Left renal pelvis (tissue), 4 donors: ENCODE measurements at places on chromosomes 4 and X. TPM values are rescaled to one million over a fixed set of nuclear protein-coding genes. Genes with fewer than 3 reads are reported as not detected.

- DNase-seq = no peak
Measured at GRCh38 chrX:15474028-15474427, 19.1 kb downstream of the PIR start.

GRCh38 chrX:42269186-42269585 lies 345.8 kb upstream of the CASK start:
- DNase-seq = no peak

DNA sequence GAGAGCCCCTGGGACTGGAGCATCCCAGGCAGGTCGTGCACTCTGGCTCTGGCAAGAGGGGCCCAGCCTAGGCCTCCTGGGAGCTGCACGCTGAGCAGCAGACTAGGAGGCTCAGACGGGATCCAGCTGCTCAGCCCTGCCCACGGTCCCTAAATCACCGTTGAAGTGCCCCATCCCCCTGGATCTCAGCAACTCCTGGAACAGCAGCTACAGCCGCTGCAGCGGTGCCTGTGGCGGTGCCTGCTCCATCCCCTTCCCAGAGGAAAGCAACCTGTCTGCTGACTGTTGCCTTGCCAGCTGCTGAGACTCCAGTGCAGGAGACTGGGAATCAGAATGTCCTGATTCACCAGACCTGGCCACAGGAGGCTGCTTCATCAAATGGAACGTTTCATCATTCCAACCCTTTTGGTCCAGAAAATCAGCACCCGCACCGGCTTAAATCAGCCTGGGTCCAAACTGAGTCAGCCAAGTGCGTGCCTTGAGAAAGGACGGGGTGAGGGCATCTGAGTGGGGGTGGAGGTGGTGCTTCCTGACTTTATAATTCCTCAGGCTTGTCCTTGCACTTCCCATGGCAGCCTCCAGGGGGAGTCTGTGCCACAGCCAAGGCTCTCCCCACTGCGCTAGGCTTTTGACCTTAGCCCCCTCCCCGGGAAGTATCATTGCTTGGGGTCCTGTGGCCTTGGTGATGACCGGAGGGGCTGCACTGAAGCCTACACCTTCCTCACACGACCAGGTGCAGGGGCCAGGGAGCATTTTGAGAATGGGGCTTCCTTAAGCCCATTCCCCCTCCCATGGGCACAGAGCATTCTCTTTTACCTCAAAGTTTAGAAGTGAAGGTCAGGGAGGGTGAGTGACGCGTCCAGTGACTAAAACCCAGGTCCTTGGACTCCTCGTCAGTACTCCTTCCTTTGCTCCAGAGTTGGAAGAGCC lies 6.5 kb downstream of the ZNF185 start:
- no peak for DNase-seq

Gene GPR143
- polyA plus RNA-seq = 13.9 TPM

Gene SGCB
- polyA plus RNA-seq = 55.2 TPM
